ENCODE measurements at places on chromosomes 4 and X. TPM values are rescaled to one million over a fixed set of nuclear protein-coding genes. Genes with fewer than 3 reads are reported as not detected.

GRCh38 chrX:63784346-63784901, 590 bp downstream of the ARHGEF9 start:
- DNase-seq, result no peak

GRCh38 chr4:173231916-173232315, 63.3 kb downstream of the GALNT7 start:
- DNase-seq, result no peak

- DNase-seq, result no peak
Measured at GRCh38 chr4:113699772-113700171, 61.8 kb downstream of the CAMK2D start.

DNA sequence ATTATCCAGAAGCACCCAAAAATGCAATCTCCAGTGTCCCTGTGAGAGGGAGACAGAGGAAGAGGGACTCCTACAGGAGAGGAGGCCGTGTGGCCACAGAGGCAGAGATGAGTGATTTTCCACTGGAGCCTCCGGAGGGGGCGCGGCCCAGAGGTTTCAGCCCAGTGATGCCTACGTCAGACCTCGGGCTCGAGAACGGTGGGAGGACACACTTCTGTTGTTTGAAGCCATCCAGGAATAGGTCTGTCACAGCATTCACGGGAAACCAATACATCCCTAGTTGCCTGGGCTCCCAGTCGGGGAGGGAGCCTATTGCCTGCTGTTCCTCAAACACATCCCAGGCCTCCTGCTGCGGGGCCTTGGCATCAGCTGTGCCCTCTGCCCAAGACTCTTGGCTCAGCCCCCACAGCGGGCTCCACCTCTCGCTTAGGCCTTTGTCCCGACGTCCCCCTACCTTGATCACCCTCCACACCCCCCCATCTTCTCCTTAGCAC, 39.2 kb upstream of the HMX1 start:
- peak; percentile 7 for DNase-seq

DNA sequence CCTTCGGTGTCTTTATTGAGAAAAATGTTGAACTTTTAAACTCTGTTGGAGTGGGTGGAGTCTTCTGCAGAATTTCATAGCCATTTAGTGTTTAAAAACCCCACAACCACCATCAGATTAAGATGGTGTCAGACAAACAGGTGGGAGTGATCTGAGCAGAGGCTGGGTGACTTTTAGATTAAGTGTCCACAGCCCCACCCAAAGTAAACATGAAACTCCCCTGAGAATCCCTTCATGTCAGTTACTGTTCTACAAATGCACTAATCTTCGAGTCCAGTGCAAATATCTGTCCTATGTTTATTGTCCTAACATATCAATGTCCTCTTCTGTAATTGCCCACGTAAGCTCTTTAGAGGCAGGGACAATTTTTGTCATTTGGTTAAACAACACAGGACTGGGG, 175.6 kb upstream of the RBPJ start:
- DNase-seq, result no peak

GRCh38 chrX:131544218-131544617, 344 bp downstream of the OR13H1 start:
- no peak for DNase-seq

DNA sequence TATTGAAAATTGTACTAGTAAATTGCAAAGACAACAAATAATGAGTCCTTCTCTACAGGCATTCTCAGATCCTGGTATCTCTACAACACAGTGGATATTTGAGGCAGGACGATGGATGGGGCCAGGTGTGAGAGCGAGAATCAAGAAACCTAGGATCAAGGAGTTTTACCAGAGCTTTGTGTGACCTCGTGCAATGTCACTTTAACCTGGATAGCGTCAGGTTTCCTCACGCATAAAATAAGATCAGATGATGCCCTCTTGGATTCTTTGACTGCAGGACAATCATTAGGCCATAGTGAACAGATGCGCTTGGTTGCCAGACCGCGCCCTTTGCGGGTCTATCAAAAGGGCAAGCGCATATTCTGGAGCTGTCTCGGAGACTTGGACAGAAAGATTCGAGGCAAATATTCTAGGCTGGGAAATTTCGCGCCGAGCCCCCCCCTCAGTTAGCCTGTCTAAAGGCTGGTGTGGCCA, 66.6 kb downstream of the FBXO8 start:
- no peak for DNase-seq

GRCh38 chrX:45714866-45715265, 514.2 kb upstream of the DIPK2B start:
- no peak for DNase-seq

GRCh38 chrX:55484948-55485347, 4.7 kb downstream of the USP51 start:
- DNase-seq, result no peak

DNA sequence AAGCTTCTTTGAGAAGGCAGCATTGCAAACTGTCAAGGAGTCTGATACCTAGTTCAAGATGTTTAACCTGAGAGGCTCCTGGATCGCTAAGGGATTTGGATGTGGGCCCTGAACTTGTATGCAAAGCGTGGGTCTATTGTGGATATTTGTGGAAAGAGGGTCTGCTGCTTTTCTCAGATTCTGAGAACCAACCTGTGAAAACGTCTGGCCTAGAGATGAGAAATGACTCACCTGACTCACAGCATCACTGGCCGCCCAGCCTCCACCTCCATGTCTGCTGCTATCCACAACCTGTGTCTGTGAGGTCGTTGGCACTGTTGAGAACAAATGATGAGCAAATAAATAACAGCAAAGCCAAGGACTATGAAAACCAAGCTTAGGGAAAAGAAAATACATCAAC, 33.3 kb upstream of the PROM1 start:
- no peak for DNase-seq

GRCh38 chr4:38802561-38803355, 1.8 kb downstream of the TLR1 start:
- no peak for DNase-seq

GRCh38 chr4:121712001-121712651, 15.3 kb upstream of the ANXA5 start:
- DNase-seq, result no peak

Gene NOX1
- total RNA-seq, result not detected

Gene MAGEB6B
- not detected for total RNA-seq

Gene MAGEC3
- total RNA-seq, result not detected

Gene SLC26A1
- not detected for total RNA-seq

Gene BEX1
- 8.9 TPM for total RNA-seq

Gene ADH7
- total RNA-seq, result not detected

Gene ABCG2
- total RNA-seq, result 61.8 TPM

Gene C4orf50
- total RNA-seq, result under 0.01 TPM

Measured in uterus (tissue), 4 donors.